ENCODE measurements at places on chromosomes 7 and 10.
A peak's percentile ranks its signal among the peaks of the same experiment; 100 is the strongest.

GRCh38 chr10:103499881-103500280 is 6.4 kb downstream of the NEURL1 start:
- DNase-seq, result no peak

- DNase-seq, result no peak
These were observed 103.8 kb upstream of the PPIF start for GRCh38 chr10:79243181-79244067.

GRCh38 chr10:126212738-126213137 is 175.5 kb downstream of the ADAM12 start:
- DNase-seq, result no peak

DNA sequence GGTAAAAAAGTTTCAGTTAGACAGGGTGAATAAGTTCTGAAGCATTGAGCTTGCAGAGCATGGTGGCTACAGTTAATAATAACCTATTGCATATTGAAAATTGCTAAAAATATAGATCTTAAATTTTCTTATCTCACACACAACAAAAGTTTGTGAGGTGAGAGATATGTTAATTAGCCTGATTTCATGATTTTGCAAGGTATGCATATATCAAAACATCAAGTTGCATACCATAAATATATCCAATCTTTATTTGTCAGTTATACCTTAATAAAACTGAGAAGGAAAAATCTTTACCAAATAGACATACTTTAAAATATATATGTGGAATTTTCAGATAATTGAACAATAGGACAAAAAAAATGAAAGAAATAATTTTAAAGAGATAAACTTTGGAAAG is 16.6 kb downstream of the TAC1 start:
- no peak for DNase-seq

DNA sequence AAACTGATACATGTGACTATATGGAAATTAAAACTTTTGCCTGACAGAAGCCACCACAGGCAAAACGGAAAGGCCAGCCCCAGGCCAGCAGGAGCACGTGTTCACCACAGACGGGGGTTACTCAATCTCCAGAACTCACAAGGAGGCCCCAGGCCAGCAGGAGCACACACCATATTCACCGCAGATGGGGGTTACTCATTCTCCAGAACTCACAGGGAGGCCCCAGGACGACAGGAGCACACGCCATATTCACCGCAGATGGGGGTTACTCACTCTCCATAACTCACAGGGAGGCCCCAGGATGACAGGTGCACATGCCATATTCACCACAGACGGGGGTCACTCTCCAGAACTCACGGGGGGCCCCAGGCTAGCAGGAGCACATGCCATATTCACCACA is 61.5 kb downstream of the NKX6-2 start:
- DNase-seq, result no peak

GRCh38 chr7:32218154-32218467 is 147.9 kb upstream of the PDE1C start:
- DNase-seq, result no peak

GRCh38 chr7:94368371-94368791 is 26.3 kb upstream of the COL1A2 start:
- no peak for DNase-seq

GRCh38 chr10:8404721-8405120 is 350.2 kb downstream of the GATA3 start:
- DNase-seq, result peak; percentile 1

- no peak for DNase-seq
These were observed 93.3 kb upstream of the FZD8 start for GRCh38 chr10:35735412-35735811.

DNA sequence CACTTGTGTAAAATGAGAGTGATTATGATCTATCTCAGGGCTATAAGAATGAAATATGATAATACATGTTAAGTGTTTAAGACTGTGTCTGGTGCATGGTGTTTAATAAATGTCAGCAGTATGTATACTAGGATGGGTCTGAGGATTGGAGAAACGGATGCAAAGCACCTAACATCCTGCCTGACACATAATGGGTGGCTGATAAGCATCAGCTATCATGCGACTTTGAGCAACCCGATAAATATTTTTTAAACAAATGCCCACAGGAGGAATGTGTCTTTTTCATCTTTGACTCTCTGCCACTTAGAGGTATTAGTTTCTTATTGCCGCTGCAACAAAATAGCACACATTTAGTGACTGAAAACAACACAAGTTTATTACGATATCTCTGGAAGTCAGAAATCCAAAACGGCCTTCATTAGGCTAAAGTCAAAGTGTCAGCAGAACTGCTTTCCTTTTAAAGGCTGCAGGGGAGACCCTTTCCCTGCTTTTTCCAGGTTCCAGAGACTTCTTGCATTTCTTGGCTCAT is 93.2 kb upstream of the ARHGAP21 start:
- DNase-seq, result no peak

DNA sequence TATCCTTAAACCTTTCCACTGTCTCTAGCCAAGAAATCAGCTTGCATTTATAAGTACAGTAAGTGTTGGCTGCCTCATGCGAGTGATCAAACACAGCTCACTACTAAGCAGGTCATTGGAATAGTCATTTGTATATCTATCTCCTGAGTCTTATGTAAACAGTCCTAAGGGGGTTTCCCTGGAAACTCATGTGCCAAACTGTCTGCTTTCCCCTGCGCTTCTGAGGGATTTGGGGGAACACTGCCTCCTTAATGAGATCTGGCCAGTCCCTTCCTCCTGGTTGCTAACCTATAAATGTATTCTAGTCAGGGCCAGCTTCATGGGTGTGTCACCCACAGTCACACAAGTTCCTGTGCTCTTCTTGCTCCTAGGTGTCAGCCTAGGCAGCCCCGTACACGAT is 133.1 kb downstream of the CD36 start:
- DNase-seq, result no peak

- no peak for DNase-seq
These were observed 12.3 kb upstream of the EGFR start for GRCh38 chr7:55006499-55006898.

DNA sequence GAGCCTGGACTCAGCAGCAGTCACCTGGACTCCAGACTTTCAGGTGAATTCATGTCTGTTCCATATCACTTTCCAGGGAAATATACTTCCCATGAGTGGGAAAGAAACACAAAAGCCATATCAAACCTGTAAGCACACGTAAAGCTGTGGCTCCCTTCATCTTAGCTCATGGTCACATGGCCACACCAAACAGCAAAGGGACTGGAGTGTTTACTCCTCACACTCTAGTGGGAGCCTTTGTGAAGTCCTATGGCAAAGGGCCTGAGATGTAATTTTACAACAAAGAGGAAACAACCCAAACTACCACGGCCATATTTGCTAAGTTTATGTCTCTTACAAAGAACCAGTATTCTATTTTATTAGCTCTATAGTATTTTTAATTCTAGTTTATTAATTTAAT is 16.3 kb downstream of the SFTPA1 start:
- DNase-seq, result no peak

DNA sequence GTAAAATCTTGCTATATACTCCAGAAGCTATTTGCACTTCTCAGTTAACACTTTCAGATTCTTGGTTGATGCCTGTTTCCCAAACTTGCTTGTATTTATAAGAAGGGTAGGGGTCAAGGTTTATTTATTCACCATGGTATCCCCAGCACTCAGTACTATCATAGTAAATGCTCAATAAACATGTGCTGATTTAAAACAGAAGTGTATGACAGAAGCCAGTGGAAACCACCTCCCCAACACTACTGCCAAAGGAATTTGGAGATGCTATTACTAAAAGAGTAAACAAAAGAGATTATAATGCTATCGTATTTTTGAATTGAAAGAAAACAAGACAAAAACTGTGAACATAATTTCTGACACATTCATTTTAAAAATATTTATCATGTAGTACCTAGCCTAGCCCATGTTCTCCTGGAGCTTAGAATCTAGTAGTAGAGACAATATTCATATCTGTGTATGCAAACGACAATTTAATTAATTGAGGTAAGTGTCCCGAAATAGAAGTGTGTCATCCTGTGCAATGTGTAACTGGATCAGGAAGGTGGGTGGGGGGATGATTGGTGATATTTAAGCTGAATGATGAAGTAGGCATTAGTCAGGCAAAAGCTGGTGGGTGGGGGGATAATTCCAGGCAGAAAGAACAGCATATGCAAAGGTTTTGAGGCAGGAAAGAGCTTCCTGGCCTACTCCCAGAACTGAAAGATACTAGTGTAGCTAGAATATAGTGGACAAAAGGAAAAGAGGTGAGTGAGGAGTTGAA is 77.5 kb downstream of the HGF start:
- no peak for DNase-seq

DNA sequence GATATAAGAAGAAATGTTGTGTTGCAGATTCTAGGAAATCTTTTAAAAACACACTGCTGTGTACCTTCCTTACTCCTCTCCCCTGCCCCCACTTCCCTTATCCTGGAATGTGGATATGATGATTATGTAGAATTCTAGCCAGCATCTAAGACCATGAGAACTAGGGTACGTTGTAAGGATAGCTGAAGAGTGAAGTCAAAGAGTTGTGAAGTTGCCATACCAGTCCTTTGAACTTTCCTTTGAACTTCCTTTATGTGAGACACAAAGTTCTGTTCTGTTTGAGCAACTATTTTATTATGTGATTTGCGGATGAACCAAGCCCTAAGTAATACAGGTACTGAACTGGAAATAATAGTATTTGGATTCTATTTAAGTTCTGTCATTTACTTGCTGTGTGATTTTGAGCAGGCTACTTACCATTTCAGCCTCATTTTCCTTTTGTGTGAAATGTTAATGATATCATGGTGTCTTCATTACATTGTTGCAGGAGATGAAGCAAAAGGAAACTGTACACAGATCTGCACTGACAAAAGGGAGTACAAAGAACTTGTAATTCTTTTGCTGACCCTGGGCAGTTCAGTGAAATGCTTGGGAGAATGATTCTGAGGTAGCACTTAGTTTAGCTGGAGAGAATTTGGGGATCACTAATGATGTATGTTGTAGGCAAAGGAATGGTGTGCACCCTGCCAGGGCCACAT is 31.4 kb downstream of the RPA3 start:
- no peak for DNase-seq

DNA sequence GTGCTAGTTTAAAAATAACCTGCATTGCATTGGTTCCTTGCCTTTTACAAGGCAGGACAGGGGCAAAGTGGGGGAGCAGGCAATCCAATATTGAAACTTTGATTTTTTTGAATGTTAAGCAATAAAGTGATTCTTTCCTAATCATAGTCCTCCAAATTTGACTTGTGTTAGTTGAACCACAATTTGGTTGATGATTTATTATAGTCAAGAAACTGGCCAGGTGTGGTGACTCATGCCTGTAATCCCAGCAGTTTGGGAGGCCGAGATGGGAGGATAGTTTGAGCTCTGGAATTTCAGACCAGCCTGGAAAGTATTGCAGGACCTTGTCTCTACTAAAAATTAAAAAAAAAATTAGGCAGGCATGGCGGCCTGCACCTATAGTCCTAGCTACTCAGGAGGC is 27.9 kb upstream of the ABLIM1 start:
- DNase-seq, result peak; percentile 22

DNA sequence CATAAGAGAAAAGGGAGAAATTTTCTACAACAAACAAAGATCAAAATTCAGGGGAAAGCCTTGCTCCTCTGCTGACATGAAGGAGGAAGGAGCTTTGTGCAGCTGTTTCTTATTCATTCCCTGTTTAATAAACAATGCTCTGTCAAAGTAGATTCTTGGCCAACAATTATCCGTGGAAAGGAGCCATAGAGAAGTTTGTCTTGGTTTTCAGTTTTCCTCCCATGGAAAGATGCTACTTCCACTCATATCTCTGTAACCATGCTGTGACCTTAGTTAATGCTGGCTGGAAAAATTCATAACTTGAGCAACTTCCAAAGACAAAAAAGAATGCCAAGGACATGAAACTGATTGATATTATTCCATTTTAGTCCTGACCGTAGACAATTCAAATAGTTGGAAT is 8.1 kb downstream of the DDC start:
- DNase-seq, result no peak

DNA sequence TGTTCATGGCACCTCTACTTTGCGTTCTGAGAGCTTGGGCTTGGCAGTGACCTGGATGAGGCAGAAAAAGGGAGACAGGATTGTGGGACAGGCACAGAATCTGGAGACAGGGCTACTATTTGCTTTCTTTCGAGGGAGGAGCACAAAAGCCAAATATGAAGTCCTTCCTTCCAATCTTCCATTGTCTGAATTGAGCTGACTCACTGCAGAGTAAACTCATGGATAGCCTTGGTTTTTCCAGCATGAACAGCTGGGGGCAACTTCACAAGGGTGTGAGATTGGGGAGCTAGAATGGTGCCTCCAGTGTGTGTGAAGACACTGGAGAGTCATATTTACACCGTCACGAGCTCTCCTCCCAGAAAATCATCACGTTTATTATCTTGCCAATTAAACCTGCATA is 55.6 kb upstream of the NRP1 start:
- no peak for DNase-seq

DNA sequence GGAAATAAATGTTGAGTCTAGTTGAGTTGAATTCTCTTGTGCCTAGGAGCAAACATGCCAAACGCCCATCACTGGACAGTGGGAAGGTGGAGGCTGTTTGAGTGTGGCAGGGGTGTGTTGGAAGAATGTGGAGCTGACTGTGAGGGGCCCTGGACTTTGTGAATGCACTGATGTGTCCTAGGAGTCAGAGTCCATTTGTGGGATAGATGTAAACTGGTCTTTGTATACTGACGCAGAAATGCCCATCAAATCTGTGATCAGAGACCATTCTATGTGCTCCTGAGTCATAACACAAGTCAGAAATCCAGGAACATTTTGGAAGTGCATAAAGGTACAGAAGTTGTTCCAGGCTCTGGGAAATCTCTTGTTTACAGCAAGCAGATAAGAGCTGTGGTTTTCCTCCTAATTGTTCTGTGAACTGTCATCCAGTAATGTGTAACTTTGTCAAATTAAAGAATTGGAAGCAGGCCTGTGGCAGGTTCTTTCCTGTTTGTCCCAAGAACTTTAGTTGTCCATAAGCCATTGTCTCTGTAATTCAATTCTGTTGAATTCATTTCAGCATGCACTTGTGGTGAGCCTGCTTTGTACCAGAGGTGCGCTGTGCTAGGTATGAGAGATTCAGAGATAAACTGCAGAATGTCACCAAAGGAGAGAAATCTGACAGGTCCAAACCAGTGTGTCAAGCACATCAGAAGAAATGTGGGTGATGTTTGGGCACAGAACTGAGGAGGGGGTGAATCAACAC is 7.6 kb downstream of the PRXL2A start:
- DNase-seq, result no peak

GRCh38 chr7:107138696-107139420 is 29.9 kb upstream of the HBP1 start:
- DNase-seq, result no peak

- no peak for DNase-seq
These were observed 26.1 kb upstream of the GPAM start for GRCh38 chr10:112209684-112210131.

GRCh38 chr7:30462179-30462578 is 16.4 kb downstream of the NOD1 start:
- DNase-seq, result no peak

Measured in ACHN (cell line).